ENCODE measurements at places on chromosomes 13 and 19. TPM values are rescaled to one million over a fixed set of nuclear protein-coding genes. Genes with fewer than 3 reads are reported as not detected.
A peak's percentile ranks its signal among the peaks of the same experiment; 100 is the strongest.

Gene ZNF132
- 5.8 TPM for polyA plus RNA-seq

Gene HOMER3
- polyA plus RNA-seq = 64.6 TPM

Gene HTR2A
- 2.0 TPM for polyA plus RNA-seq

DNA sequence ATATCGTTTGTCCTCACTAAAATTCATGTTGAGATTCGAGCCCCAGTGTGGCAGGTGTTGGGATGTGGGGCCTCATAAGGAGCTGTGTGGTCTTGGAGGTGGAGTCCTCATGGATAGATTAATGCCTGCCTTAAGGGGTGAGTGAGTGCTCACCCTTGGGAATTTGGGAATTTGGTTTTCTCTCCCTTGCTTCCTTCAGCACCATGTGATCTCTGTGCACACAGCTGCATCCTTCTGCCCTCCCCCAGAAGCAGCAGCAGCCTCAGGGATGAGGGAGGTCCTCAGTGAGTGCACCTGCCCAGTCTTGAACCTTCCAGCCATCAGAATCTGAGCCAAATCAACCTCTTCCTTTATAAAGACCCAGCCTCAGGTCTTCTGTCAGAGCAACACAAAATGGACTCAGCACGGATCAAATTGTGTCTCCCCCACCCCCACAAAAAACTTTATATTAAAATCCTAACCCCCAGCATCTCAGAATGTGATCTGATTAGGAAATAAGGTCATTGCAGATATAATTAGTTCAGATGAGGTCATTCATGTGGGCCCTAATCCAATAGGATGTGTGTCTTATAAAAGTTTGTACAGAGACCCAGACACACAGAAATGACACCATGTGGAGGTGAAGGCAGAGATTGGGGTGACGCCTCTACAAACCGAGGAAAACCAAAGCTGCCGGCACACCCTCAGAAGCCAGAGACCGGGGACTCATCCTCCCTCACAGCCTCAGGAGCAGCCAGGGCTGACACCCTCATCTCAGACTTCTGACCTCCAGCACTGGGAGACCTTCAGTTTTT is 12.9 kb downstream of the CYTH2 start:
- no peaks in the 10 kb centered on the region for H3K27me3 ChIP-seq
- H3K4me1 ChIP-seq = peaks cover 30% of the 10 kb centered on the region
- H3K4me3 ChIP-seq = no peak overlapping the region
- peak; percentile 76 for DNase-seq
- peaks cover 7% of the 10 kb centered on the region for H3K36me3 ChIP-seq

DNA sequence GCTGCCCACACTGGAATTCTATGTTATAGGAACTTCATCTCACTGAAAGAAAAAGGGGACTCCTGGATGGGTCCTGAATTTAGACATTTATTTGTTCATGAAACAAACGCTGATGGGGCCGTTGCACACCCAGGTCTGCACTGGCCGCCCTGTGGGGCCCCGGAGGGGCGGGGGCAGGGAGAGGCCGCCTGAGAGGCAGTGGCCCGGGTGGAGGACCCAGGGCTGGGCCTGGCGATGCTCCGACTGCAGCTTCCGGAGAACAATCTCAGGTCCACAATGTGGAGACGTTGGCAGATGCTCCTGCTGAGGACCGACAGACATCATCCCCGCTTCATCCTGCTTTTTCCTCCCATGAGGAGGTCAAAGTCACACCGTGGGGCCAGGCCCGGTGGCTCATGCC is 16.3 kb upstream of the PTBP1 start:
- no peaks in the 10 kb centered on the region for H3K36me3 ChIP-seq
- no peak overlapping the region for H3K4me3 ChIP-seq
- no peaks in the 10 kb centered on the region for H3K27me3 ChIP-seq
- no peak for DNase-seq
- peaks cover 17% of the 10 kb centered on the region for H3K4me1 ChIP-seq
- no peak overlapping the region for H3K27ac ChIP-seq

GRCh38 chr13:111429064-111429558 is 108.7 kb downstream of the TEX29 start:
- DNase-seq = peak; percentile 54
- H3K27me3 ChIP-seq = no peaks in the 10 kb centered on the region
- no peaks in the 10 kb centered on the region for H3K36me3 ChIP-seq
- H3K4me1 ChIP-seq = no peaks in the 10 kb centered on the region

GRCh38 chr19:41218615-41219507 is at the start of gene AXL:
Gene AXL (plus strand): TSS chr19:41219223. CDS start chr19:41219393, 170 bp downstream.
- no peaks in the 10 kb centered on the region for H3K27me3 ChIP-seq
- peak; percentile 84 for DNase-seq
- H3K4me1 ChIP-seq = peaks cover 30% of the 10 kb centered on the region
- H3K4me3 ChIP-seq = peak within 1 kb of the TSS; percentile 95

- no peak overlapping the region for H3K27ac ChIP-seq
- peaks cover 12% of the 10 kb centered on the region for H3K36me3 ChIP-seq
- H3K4me3 ChIP-seq = no peak overlapping the region
These were observed 16.6 kb downstream of the VRK3 start for GRCh38 chr19:50008532-50008931.

DNA sequence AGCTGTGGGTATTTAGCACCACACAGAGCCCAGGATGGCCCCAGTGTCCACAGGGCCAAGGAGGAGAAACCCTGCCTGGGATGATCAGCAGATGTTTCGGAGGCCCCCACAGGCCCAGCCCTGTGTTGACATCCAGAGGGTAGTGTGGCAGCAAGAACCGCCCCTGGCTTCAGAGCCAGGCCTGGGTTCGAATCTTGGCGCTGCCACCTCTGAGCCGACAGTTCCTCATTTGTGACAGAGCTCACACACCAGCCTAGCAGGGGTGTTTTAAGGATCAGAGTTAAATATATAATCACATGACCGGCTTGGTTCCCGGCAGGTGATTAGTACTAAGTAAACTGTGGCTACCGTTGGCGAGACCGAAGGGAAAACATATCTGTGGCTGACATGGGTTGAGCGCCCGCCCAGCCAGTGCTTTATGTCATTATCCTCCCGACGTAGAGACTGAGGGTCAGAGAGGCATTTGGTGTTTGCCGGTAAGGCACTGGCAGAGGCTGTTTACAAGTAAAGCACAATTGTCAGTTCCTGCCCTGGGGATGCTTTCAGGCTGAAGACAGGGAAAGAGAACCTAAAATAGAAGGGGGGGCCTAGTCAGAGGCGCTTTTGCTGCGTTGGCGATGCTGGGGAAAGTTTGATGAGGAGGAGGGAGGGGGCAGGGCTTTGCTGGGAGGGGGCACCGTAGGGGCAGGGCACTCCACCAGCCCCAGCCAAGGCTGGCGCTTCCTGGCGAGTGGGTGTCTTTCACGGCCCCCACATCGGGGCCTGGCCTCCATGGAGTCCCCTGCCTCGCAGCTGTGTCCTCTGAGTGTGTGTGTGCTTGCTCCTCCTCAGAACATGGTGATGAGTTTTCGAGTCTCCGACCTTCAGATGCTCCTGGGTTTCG is 4.8 kb downstream of the PIAS4 start:
- H3K4me3 ChIP-seq = no peak overlapping the region
- no peaks in the 10 kb centered on the region for H3K27me3 ChIP-seq
- H3K36me3 ChIP-seq = no peaks in the 10 kb centered on the region

DNA sequence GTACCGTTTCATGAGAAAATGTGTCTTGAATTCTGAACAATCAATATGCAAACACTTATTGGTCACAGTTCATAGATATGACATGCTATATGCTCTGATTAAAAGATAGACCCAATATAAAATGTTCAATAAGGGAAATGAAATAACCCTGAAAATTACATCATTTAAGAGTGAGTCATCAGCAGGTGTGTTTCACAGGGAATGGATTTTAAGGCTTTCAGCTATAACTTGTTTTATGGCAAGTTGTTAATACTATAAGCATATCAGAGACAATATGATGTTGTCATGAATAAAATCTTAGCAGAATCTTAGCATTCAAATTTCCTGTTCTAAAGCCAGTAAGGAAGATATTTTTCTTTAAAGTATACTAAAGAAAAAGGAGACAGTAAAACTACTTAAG is 483.4 kb upstream of the PCDH9 start:
- H3K4me1 ChIP-seq = no peaks in the 10 kb centered on the region
- no peaks in the 10 kb centered on the region for H3K36me3 ChIP-seq
- H3K4me3 ChIP-seq = no peak overlapping the region
- DNase-seq = no peak

- H3K4me3 ChIP-seq = no peak overlapping the region
- no peak for DNase-seq
- H3K27ac ChIP-seq = no peak overlapping the region
- no peaks in the 10 kb centered on the region for H3K36me3 ChIP-seq
These were observed 804.4 kb downstream of the PCDH9 start for GRCh38 chr13:66425741-66426140.

DNA sequence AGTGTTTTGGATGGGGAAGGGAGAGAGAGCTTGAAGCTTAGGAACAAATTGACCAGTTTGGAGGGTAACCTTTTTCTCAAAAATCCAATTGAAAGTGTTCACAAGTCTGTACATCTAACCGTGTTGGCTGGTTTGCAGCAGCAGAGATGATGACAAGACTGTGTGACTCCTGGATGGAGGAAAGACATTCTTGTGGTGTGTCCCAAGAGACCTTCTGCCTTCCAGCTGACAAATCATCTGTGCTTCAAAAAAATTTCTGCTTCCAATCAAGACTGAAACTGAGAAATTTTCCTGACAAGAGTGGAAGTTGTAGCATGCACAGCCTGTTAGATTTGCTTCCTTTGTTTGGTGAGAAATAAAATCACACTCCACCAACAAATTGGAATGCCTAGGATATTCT is 56.2 kb downstream of the LACC1 start:
- H3K36me3 ChIP-seq = no peaks in the 10 kb centered on the region
- H3K4me1 ChIP-seq = no peaks in the 10 kb centered on the region
- H3K4me3 ChIP-seq = no peak overlapping the region
- H3K27me3 ChIP-seq = peaks cover 36% of the 10 kb centered on the region

- no peak for DNase-seq
- H3K4me1 ChIP-seq = no peaks in the 10 kb centered on the region
- H3K4me3 ChIP-seq = no peak overlapping the region
- no peaks in the 10 kb centered on the region for H3K36me3 ChIP-seq
- H3K27ac ChIP-seq = no peak overlapping the region
- H3K27me3 ChIP-seq = no peaks in the 10 kb centered on the region
These were observed 180.3 kb upstream of the ZNF507 start for GRCh38 chr19:32165141-32165540.

- H3K27ac ChIP-seq = peak overlapping the region; percentile 73
- no peaks in the 10 kb centered on the region for H3K27me3 ChIP-seq
- H3K4me1 ChIP-seq = peaks cover 34% of the 10 kb centered on the region
- no peaks in the 10 kb centered on the region for H3K36me3 ChIP-seq
- DNase-seq = peak; percentile 87
These were observed 173.9 kb downstream of the DCLK1 start for GRCh38 chr13:35957241-35957731.

GRCh38 chr13:97757807-97758206 is 195.7 kb upstream of the IPO5 start:
- no peak overlapping the region for H3K4me3 ChIP-seq
- no peak for DNase-seq
- no peak overlapping the region for H3K27ac ChIP-seq
- no peaks in the 10 kb centered on the region for H3K4me1 ChIP-seq
- H3K36me3 ChIP-seq = no peaks in the 10 kb centered on the region

All from GM23248 (cell line).